ENCODE measurements at places on chromosomes 1 and 21.

GRCh38 chr1:72830606-72831390 is 548.5 kb upstream of the NEGR1 start:
- no peak for DNase-seq

DNA sequence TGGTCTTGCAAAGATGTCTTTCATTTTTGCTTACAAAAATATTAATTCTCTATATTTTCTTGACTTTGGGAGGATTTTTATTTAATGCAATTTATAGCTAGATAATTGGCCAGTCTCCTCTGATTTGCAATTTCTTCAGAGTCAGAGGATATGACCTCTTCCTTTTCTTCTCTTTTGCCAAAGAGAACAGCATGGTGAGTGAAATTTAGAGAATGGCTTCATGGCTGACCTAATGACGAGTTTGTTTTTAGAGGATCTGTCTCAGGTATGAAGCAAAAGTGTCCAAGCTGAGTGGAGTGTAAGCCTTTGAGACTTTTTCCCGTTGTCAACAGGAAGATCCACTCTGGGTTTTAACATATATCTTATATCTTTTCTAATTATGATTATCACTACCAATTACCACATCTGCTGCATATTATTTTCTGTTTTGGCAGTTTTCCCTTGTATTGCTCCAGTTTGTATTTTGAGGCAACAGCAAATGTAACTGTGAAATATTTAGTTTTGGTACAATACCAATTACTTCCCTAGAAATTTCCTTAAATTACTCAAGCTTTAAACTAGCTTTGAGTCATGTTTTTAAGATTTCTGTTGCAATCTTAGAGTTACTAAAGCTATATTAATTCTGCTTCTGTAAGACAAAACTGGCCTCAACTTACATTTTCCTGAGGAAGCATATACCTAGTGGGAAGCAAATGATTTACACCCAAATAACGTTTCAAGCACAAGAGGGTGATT is 332.8 kb upstream of the ZRANB2 start:
- no peak for DNase-seq

DNA sequence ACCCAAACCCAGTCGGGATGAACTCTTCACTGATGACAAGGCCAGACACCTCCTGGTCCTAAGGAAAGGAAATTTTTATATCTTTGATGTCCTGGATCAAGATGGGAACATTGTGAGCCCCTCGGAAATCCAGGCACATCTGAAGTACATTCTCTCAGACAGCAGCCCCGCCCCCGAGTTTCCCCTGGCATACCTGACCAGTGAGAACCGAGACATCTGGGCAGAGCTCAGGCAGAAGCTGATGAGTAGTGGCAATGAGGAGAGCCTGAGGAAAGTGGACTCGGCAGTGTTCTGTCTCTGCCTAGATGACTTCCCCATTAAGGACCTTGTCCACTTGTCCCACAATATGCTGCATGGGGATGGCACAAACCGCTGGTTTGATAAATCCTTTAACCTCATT is 10.1 kb downstream of the CZIB start:
- DNase-seq, result no peak

DNA sequence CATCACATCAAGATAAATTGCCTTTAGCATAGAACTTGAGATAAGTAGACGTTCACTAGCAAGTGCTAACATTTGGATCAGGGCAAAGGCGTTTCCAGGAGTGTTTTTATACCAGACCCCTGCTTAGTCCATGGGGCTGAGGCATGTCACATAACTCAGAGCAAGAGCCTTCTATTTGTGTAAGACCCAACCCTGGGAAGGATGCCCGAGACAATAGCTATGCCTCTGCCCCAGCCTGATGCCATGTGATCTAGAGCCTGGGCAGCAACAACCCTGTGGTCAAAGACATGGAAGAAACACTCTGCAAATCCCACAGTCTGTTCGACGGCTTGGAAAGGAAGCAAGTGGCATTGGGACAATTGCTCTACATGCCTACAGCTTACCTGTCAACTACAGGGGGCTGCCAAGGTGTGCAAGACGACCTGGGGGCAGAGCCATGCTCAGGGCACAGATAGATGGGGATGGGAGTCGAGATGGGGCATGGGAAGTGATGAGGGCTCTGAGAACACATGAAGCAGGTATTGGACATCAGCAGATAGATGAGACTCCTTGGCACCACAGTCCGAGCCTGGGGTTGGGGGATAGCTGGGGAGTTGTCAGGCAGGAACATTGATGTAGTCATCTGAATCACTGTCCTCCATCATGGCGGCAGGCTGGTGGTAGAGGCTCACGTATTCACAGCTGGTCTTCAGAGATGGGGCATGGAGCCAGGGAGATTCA is 7.3 kb downstream of the IL24 start:
- no peak for DNase-seq

DNA sequence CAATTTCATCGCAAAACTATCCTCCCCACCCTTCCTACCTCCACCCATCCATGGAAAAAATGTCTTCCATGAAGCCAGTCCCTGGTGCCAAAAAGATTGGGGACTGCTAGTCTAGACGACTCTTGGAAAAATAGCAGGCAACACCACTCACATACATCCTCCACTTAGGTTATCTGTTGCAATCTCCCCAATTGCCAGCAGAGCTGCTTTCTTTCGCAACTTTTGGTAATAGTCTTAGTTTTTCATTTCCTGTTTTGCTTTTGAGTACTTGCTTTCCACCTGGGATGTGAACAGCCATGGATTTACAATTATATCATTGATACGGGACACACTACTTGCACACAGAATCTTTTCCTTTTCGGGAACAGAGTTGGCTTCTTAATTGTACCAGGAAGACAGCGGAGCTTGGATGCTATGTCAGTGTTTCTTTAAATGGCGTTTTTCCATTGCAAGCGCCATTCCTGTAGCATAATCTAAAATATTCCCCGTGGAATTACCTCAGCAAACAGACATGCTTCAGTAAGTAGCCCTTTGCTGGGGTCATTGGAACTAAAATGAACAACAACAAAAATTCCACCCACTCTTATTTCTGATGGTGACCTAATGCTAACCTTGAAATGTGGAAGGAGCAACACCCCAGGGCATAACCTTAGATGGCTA is 183.3 kb upstream of the ADGRL2 start:
- DNase-seq, result no peak

GRCh38 chr1:100734676-100735075 is 15.1 kb downstream of the VCAM1 start:
- no peak for DNase-seq

- no peak for DNase-seq
Observed at GRCh38 chr1:48048980-48049379, 51.8 kb upstream of the TRABD2B start.

DNA sequence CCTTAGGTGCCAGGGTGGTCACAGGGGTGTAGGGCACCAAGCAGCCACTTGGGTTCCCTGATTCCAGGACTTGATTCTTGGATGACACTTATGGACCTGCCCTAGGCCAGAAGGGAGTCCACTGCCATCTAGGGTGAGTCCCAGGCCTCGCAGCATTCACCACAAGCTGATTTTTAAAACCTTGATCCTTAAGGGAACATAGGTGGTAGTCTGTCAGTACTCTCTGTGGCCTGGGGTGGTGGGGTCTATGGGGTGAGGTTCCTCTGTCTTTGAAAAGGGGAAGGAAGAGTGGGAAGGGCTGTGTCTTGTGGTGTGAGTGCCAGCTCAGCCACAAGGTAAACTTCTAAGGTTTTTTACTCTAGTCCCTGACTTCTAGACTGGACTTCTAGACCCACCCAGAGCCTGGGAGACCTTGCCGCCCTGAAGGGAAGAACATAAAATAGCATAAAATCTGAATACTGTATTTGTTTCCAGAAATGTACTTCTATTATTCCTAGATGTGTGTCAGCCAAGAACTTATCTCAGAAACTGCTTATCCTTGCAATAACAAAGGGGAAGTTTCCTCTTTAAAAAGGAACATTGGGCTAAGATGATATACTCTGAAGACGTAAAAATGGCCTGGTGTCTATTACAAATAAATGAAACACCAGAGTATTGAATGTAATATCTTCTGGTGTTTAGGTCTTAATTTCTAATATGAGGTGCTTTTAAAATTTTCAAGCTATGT is 757.3 kb downstream of the LTN1 start:
- no peak for DNase-seq

DNA sequence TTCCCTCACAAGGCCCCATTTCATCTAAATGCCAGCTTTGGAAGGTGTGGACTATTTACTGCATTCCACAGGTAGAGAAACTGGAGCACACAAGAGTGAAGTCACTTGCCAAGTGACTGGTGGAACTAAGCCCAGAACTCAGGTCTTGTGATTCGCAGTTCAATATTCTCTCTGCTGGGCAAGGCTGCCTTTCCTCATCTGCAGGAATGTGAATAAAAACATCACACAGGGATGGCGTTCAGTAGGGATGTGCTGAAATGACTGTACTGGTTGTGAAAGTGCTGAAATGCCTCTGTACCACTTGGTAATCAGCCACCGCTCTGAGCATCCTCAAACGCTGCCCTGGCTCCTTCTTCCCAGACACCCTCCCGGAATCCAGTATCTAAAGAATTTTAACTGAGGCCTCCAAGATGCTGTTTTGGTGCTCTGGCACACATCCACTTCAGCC is 145.6 kb downstream of the HIVEP3 start:
- DNase-seq, result peak; percentile 62

DNA sequence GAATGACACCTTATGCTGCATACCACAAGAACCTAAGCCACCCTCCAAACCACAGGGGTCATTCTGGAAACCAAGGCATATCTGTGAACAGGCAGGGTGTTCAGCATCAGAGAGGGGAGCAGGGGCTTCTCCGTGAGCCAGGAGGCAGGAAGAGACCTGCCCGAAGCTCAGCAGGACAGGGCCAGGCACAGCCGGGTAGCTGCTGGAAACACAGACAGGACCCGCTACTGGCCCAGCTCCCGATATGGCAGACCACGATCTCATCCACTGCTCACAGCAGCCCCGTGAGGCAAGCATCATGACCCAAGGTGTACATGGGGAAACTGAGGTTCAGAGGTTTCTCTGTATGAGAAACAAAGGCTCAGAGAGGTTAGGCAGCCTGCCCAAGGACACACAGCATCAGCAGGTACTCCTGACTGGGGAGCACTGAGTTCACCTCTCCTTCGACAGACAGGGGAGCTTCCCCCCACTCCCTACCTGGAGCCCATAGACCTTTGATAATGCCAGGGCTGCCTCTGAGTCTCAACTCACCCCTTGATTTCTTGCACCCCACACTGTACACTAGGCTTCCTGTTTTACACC is 317.7 kb downstream of the MATN1 start:
- DNase-seq, result no peak

- DNase-seq, result no peak
Observed at GRCh38 chr1:18429654-18430053, 51.1 kb upstream of the KLHDC7A start.

DNA sequence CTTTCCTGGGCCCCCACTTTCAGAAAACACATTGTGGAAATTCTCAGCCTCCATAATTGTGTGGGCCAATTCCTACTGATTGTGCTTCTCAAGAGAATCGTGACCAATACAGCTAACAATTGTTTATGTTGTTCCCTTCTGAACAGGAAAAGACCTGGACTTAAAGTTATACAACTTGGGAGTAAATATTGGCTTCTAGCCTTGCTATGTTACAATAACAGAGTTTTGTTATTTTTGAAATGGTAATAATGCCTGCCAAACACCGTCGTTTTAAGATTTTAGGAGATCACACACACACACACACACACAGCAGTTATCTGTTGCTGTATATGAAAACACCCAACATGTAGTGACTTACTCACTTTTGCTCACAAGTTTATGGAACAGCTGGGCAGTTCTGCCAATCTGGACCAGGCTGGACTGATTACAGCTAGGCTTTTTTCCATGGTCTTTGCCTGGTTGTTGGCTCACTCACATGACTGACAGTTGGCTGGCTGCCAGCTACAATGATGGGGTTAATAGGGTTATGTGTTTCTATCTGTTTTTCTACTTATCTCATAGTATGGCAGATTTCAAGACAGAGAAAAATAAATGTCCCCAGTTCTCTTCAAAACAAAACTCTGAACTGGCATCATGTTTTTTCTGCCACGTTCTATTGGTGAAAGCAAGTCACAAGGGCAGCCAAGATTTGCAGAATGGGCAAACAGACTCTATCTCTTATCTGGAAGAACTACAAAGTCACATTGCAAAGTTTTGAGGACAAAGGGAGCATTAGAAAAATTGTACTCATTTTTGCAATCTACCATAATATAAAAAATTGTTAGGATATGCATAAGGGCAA is 447.5 kb downstream of the NEGR1 start:
- no peak for DNase-seq

DNA sequence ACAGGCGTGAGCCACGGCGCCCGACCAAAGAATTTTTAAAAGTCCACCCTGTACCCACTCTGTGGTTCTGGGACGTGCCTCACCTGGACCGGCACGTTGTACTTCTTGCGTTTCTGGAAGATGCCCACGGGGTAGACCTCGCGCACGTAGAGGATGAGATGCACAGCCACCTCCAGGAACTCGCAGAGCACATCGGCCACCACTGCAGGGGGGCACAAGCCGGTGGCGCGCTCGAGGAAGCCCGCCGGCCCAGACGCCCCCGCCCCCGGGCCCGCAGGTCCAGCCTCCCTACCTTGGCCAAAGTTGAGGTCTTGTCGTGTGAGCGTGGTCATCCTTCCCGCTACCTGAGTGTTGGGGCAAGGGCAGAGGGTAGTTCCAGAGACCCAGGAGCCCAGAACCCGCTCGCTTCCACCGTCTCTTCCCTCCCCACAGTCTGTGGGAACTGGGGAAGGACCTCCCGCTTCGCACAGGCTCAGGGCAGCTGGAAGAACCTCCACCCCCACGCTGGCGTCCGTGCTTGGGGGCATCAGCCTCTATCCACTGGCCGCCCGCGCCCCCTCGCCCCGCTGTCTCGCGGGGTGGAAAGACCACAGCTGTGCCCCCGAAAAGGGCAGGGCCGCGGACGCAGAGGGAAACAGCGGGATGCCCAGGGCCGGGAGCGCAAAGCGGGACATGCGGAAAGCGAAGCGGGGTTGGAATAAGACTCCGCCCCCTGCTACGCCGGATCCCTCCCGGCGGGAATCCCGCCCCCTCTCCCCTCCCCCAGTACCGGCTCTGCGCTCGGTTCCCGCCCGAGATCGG is 478 bp downstream of the MAD2L2 start:
- DNase-seq, result no peak

DNA sequence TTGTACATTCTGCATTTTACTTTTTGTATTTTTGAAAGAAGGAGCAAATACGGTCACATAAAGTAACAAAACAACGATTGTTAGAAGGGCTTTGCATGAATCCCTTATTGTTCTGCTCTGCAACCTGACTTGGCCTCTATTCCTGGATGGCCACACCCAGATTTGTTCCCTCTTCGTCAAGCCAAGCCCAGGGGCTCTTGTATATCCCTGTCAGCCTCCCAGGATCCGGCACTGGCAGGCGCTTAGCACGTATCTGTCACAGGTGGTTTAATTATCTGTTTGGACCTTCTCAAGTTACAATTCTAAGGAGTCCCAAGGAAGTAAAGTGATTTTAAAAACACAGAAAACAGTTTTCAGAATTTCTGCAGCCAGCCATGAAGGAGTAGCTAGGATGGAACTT is 28.0 kb downstream of the CRYAA start:
- DNase-seq, result no peak

GRCh38 chr21:46189213-46189958 is 5.1 kb upstream of the SPATC1L start:
- DNase-seq, result no peak

- DNase-seq, result no peak
Observed at GRCh38 chr21:42645211-42646075, 8.0 kb upstream of the PDE9A start.

- DNase-seq, result peak; percentile 90
Observed at GRCh38 chr1:3746830-3747521, 5.3 kb upstream of the CCDC27 start.

GRCh38 chr1:230077436-230078213 is 10.6 kb downstream of the GALNT2 start:
- no peak for DNase-seq

Measured in G401 (cell line).